ENCODE measurements at places on chromosomes 5 and 9.

GRCh38 chr5:64210866-64211265 lies 45.2 kb downstream of the RNF180 start:
- no peak for DNase-seq

DNA sequence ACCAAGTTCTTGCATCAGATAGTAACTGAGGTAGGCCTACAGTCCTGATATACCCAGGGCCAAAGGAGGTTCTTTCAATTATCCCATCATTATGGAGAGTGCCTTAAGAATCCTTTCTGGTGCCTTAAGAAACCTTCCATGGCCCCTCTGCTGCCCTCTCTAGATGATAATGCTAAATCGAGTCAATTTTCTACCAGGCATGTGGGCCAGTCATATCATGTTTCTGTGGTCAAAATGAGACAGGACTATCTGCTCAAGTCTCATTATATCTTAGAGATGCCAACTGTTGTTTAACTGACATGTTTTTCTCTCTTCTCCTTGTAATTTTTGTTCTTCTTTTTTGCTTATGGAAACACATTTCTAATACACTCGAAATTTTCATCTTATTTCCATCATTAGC lies 127.6 kb downstream of the EDIL3 start:
- no peak for DNase-seq

DNA sequence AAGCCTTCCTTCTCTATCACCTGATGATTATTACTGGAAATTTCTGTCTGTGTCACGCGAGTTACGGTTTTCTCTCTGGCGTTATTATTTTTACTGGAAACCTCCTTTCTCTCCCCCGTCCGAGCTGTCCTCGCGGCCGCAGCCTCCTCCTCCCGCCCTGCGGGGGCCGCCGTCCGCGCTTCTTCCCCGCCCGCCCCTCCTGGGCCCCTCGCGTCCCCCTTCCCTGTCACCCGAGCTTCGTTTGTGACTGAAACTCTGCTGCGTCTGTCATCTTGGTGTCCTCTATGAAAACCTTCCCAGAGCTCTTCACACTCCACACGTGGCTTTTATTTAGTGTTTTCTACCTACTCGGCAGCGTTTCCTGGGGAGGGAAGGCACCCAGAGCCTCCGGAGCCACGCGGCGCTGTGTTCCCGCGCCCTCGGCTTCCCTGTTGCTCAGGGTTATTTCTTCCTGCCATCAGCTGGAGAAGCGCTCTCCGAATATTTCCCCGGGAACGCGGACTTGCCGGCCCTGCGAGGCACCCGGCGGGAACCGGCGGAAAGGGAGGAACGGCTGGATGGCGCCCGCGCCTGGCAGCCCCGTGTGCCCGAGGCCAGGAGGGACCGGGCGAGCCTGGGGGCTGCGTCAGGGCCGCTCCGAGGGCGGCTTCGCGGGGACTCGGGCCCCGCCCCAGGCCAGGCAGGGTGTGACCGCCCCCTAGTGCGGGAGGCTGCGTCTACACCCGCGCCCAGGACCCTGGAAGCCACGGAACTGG lies 33.9 kb downstream of the TRIP13 start:
- DNase-seq, result no peak

- DNase-seq, result no peak
Measured at GRCh38 chr5:167903659-167904058, 387.8 kb upstream of the WWC1 start.

DNA sequence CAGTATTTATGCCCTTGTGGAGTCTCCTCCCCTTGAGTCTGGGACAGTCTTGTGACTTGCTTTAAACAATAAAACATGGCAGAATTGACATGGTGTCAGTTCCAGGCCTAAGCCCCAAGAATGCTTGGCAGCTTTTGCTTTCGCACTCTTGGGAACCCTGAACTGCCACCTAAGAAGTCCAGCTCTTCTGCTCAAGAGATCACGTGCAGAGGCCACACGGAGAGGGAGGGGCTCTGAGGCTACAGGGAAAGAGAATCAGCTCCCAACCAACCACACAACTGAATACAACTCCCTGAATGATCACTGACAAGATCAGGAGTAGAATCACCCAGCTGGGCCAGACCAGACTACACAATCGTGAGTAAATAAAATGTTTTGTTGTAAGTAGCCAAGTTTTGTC lies 97.6 kb downstream of the MED27 start:
- DNase-seq, result no peak

DNA sequence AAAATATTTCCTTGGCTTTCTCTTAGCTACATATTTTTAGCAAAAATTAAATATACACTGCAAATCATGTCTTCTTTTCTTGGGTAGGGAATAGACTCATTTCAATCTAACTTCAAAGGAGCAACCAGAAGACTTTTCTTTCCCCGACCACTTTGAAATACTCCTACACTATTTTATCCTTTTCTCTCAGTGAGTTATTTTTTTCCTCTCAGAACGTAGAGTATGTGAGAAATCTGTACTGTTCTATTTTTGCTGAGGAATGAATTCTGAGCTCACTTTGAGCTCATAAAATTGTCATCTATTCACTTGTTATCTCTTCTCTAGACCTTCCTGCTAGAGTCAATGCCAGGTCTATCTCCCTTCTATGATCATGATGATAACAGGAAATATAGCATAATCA lies 22.2 kb upstream of the DAPK1 start:
- no peak for DNase-seq

DNA sequence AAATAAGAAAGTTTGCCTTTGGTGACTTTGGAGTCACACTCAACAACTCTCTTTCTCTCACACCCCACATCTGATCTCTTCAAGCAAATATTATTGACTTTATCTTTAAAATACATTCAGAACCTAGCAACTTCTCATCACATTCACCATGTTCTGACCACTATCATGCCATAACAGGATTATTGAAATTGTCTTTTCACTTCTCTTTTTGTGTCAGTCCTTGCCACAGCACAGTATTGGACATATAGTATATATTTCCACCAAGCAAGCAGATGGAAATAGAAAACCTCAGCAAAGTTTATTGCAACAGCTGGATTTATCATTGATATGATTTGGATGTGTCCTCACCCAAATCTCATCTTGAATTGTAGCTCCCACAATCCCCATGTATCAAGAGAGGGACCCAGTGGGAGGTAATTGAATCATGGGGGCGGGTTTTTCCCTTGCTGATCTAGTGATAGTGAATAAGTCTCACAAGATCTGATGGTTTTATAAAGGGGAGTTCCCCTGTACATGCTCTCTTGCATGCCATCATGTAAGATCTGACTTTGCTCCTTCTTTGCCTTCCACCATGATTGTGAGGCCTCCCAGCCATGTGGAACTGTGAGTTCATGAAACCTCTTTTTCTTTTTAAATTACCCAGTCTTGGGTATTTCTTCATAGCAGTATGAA lies 26.9 kb upstream of the ITGA1 start:
- DNase-seq, result no peak

DNA sequence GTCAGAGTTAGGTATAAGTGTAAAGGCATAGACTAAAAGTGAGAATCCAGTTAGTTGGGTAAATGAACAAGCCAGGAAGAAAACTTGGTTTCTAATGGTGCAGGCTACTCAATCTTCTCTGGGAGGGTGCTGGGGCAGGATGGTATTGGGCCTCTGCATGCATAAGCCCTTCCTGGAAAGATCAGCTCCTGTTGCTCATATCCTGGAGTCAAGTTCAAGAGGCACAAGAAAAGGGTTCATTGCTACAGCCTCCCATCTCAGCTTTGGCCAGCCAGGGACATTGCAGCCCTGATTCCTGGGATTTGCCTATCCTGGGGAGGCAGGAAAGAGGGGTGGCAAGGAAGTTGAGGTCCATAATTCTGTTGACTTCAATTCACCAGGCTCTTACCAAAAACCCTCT lies 40.7 kb upstream of the ATP6V1G1 start:
- DNase-seq, result no peak

DNA sequence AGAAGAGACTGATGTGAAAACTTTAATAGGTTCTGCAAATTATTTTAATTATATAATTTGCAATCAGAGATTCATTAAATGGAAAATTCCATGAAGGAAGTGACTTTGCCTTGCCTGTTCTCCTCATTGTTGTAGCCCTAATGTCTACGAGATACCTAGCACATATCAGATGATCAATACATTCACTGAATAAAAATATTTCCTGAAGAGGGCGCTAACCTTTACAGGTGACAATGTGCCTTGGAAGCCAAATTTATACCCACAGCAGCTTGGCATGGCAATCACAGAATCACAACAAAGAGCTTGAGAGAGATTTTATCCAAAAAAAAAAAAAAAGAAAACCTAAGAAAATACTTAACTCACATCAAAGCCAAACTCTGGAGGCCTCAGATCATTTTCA lies 17.4 kb downstream of the HAUS6 start:
- no peak for DNase-seq

DNA sequence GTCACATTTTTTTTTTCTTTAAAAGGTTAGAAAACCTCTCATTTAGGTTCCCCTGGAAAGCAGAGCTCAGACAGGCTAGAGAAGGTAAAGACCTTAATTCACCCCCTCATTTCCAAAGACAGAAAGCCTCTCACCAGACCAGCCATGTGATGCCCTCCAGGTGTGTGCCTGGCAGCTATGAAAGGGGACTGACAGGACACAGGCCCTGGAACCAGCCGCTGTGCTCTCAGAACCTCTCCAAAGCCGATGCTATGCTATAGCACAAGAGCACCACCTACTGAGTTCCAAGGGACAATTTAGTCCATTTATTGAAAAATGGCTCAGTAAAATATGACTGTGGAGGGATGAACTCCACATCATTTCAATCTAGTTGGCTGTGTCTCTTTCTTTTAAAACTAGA lies 48.8 kb downstream of the FANCC start:
- no peak for DNase-seq

DNA sequence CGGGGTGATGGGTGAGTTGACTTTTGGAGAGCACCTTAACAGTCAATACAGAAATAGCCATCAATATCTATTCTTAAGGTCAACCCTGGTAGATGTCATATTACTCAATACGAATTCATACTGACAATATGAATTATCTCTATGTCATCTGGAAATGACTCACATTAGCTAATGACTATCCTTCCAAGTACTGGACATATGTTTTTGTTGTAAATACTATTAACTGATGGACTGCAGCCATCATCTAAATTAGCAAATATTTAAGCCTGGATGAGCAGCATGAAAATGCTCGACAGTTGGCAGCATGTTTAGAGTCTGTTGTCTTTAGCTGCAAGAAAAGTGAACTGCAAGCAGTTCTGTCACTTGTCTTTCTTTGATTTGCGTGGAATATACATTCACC lies 19.6 kb upstream of the ISOC1 start:
- DNase-seq, result no peak

GRCh38 chr5:100722657-100723056 lies 180.4 kb downstream of the ST8SIA4 start:
- DNase-seq, result no peak

DNA sequence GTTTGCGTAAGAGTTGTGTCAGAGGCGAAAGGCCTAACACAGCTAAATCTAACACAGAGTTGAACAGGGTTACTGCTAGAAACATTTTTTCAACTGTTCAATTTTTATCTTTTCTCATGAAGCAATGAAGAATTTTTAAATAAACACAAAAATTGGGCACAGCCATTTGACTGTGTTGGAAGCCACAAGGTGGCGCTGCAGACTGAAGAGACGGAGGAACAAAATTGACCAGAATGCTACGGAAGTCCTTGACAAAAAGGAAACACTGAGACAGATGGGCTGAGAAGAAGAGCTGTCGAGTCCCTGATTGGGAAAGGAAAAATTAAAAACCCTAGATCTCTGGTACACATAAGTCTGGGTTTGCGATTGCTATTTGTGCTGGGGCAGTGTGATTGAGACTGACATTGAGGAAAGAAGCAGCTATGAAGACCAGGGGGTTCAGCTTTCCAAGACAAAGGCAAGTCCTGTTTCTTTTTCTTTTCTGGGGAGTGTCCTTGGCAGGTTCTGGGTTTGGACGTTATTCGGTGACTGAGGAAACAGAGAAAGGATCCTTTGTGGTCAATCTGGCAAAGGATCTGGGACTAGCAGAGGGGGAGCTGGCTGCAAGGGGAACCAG lies at the start of gene PCDHB9:
Gene PCDHB9, plus strand, starts transcription at position 265 of the 616 bp plus-strand sequence. Its CDS starts 158 bp downstream, at position 423.
- peak; percentile 10 for DNase-seq

GRCh38 chr9:137387114-137387890 lies 35.7 kb downstream of the EXD3 start:
- no peak for DNase-seq

- DNase-seq, result no peak
Measured at GRCh38 chr5:149913436-149914419, 30.9 kb downstream of the PDE6A start.

DNA sequence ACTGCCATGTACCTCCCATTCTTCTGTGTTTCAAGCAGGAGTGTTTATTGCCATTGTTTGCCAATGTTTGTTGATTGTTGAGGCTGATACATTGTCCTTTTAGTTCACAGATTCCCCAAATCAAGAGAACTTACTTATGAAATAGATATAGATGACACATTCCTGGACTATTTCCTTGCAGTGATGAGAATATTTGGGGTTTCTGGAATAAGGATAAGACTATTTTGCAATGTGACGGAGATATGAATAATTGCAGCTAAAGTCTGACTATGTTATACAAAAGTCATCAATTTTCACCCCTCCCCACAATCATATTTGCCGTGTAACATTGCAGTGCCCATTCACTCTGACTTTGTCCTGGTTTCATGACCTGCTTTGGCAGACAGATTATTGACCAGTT lies 460.8 kb downstream of the CDH10 start:
- no peak for DNase-seq

DNA sequence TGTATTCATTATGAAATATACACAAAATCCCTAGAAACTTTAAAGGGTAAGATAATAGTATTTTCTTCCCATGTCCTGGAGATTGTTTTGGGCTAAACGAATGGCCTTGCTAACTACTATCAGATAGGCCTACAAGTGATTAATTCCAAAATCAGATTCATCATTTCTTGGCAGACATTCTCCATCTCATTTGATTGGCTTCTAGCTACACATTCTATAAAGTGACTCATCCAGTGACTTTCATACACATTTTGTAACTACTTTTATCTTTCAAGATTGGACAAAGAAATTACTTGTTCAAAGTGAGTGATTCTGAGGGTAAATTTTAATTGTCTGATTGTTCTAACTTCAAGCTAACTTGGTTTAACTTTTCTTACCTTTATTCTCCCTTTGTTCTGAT lies 93.3 kb downstream of the RAPGEF6 start:
- no peak for DNase-seq

GRCh38 chr5:162852134-162852533 lies 585.3 kb upstream of the CCNG1 start:
- no peak for DNase-seq

DNA sequence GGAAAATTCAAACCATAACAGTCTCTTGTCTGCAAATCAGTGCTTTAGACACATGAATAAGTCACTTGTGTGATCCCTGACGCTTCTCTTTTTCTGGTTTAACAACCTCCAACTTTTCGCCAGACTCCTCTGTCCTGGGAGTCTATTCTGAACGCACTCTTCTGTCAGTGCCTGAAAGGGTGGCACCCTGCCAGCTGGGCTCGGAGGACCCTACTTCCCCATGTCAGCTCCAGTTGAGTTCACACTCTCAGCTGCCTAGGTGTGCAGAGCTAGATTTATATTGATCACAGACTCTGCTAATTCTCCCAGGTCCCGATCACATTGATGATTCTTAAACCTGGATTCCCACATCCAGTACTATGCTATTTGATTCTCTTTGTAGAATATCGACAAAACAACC lies 649.1 kb downstream of the BNC2 start:
- no peak for DNase-seq

GRCh38 chr9:96219026-96219899 lies 82.7 kb downstream of the HSD17B3 start:
- DNase-seq, result no peak

- no peak for DNase-seq
Measured at GRCh38 chr5:126868338-126869004, 91.5 kb downstream of the LMNB1 start.

All from stimulated activated CD8-positive, alpha-beta memory T cell treated with anti-CD3 and anti-CD28 coated beads, Interleukin-12 subunit alpha, Interleukin-12 subunit beta, amount 100 ng/mL, for 1 hour (primary cell).